ENCODE measurements at places on chromosomes 11 and 22. TPM values are rescaled to one million over a fixed set of nuclear protein-coding genes. Genes with fewer than 3 reads are reported as not detected.

GRCh38 chr11:2097356-2097997 lies 41.7 kb downstream of the IGF2 start:
- peak; percentile 78 for DNase-seq

DNA sequence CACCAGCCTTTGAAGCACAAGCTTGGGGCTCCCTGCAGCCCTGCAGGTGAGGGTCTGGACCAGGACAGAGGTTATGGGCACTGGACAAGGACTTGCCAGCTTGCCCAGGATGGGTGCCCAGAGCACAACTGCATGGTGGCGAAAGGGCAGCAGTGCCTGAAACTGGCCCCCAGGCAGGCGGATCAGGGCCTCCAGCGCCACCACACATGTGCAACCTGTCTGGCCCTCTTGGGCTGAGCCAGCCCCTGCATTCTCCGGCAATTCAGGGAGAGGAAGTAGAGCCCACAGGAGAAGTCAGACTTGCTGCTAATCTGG lies 18.8 kb downstream of the MB start:
- no peak for DNase-seq

Gene TCP11L1
- 19.1 TPM for total RNA-seq

GRCh38 chr11:120386318-120386717 lies 50.1 kb downstream of the ARHGEF12 start:
- no peak for DNase-seq

GRCh38 chr22:43516386-43516785 lies 104.6 kb downstream of the MPPED1 start:
- DNase-seq, result no peak

Measured in dermis blood vessel endothelial cell (primary cell).